Neural cell (in vitro differentiated cells): ENCODE measurements at places on chromosomes 6 and 20. TPM values are rescaled to one million over a fixed set of nuclear protein-coding genes. Genes with fewer than 3 reads are reported as not detected.

ULBP1 gene
- polyA plus RNA-seq, result 0.22 and 0.38 TPM in 2 replicates

PNPLA1 gene
- polyA plus RNA-seq, result 0.26 TPM in 1 of 2 replicates, not detected in the other

MCCD1 gene
- not detected in 2 replicates for polyA plus RNA-seq

PBOV1 gene
- not detected in 2 replicates for polyA plus RNA-seq

BLCAP gene
- 344 and 359 TPM in 2 replicates for polyA plus RNA-seq

PAK5 gene
- 47.0 and 48.3 TPM in 2 replicates for polyA plus RNA-seq

TMEM74B gene
- polyA plus RNA-seq, result 155 and 164 TPM in 2 replicates

SRSF6 gene
- 217 and 225 TPM in 2 replicates for polyA plus RNA-seq

R3HDML gene
- not detected in 2 replicates for polyA plus RNA-seq

ZNF831 gene
- 0.14 TPM in 1 of 2 replicates, not detected in the other for polyA plus RNA-seq

SPATS1 gene
- not detected in 2 replicates for polyA plus RNA-seq

IRF4 gene
- polyA plus RNA-seq, result 0.05 TPM in 1 of 2 replicates, not detected in the other

RAB44 gene
- not detected in 2 replicates for polyA plus RNA-seq

PTCHD4 gene
- 3.2 and 3.4 TPM in 2 replicates for polyA plus RNA-seq

CNR1 gene
- 493 and 512 TPM in 2 replicates for polyA plus RNA-seq

LTB gene
- not detected in 2 replicates for polyA plus RNA-seq

RIMS4 gene
- polyA plus RNA-seq, result 40.6 and 47.2 TPM in 2 replicates

TP53TG5 gene
- not detected in 2 replicates for polyA plus RNA-seq

PROKR2 gene
- polyA plus RNA-seq, result not detected in 2 replicates

LPA gene
- polyA plus RNA-seq, result not detected in 2 replicates

EMILIN3 gene
- 0.30 and 0.86 TPM in 2 replicates for polyA plus RNA-seq

RPS21 gene
- 1,158 and 1,633 TPM in 2 replicates for polyA plus RNA-seq

SLC44A4 gene
- 0.09 and 0.46 TPM in 2 replicates for polyA plus RNA-seq

DUSP15 gene
- 62.7 and 68.9 TPM in 2 replicates for polyA plus RNA-seq

SALL4 gene
- 1.1 and 1.4 TPM in 2 replicates for polyA plus RNA-seq

FAM209B gene
- 1.1 TPM in 1 of 2 replicates, not detected in the other for polyA plus RNA-seq

UNC5CL gene
- polyA plus RNA-seq, result 1.0 and 2.6 TPM in 2 replicates

ADAM33 gene
- not detected in 2 replicates for polyA plus RNA-seq

TUBB2A gene
- 1,088 and 1,361 TPM in 2 replicates for polyA plus RNA-seq

ELMO2 gene
- 72.0 and 79.9 TPM in 2 replicates for polyA plus RNA-seq

ERVFRD-1 gene
- not detected in 2 replicates for polyA plus RNA-seq

UBE2C gene
- 2.5 and 4.9 TPM in 2 replicates for polyA plus RNA-seq

NOX3 gene
- 0.11 TPM in 1 of 2 replicates, not detected in the other for polyA plus RNA-seq

BPIFB4 gene
- polyA plus RNA-seq, result not detected in 2 replicates

CFB gene
- 0.97 TPM in 1 of 2 replicates, not detected in the other for polyA plus RNA-seq

PGC gene
- polyA plus RNA-seq, result not detected in 2 replicates

WFDC5 gene
- polyA plus RNA-seq, result not detected in 2 replicates

SEL1L2 gene
- polyA plus RNA-seq, result not detected in 2 replicates

TREML2 gene
- polyA plus RNA-seq, result not detected in 2 replicates

HLA-DPA1 gene
- not detected in 2 replicates for polyA plus RNA-seq

ZCCHC3 gene
- 15.5 and 19.5 TPM in 2 replicates for polyA plus RNA-seq

RAMACL gene
- polyA plus RNA-seq, result 1.6 and 1.9 TPM in 2 replicates

GFOD1 gene
- polyA plus RNA-seq, result 7.0 and 8.2 TPM in 2 replicates

IFT52 gene
- polyA plus RNA-seq, result 124 and 144 TPM in 2 replicates

PET117 gene
- polyA plus RNA-seq, result 24.9 and 39.0 TPM in 2 replicates

DEFB132 gene
- polyA plus RNA-seq, result not detected in 2 replicates

STMN3 gene
- 268 and 322 TPM in 2 replicates for polyA plus RNA-seq

B3GALT4 gene
- polyA plus RNA-seq, result 2.5 and 7.0 TPM in 2 replicates
